ENCODE measurements at places on chromosomes 5 and 9.

- DNase-seq: no peak
Measured at GRCh38 chr5:1718669-1719068, 81.0 kb downstream of the MRPL36 start.

DNA sequence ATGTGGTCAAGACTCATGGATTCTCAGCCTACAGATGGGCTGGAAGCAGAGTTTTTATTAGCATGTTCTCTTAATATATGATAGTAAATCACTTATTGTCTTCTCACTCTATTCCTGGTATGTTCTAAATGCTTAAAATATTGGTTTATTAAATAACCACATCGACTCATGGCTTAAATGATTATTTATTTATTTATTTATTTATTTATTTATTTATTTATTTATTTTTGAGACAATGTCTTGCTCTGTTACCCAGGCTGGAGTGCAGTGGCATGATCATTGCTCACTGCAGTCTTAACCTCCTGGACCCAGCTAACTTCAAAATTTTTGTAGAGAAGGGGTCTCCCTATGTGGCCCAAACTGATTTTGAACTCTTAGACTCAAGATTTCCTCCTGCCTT lies 457.2 kb upstream of the TNC start:
- DNase-seq: no peak

GRCh38 chr5:58851571-58851970 lies 268.7 kb downstream of the RAB3C start:
- no peak for DNase-seq

GRCh38 chr9:108167136-108167900 lies 677.7 kb upstream of the KLF4 start:
- no peak for DNase-seq

- DNase-seq: no peak
Measured at GRCh38 chr9:78622126-78622525, 325.2 kb downstream of the PSAT1 start.

Data from memory B cell (primary cell).